ENCODE measurements at places on chromosomes 11 and 22. TPM values are rescaled to one million over a fixed set of nuclear protein-coding genes. Genes with fewer than 3 reads are reported as not detected.

RTN4RL2 gene
- polyA plus RNA-seq = 5.0 TPM

CEND1 gene
- polyA plus RNA-seq = 176 TPM

SYT8 gene
- polyA plus RNA-seq = 0.09 TPM

C11orf97 gene
- 1.4 TPM for polyA plus RNA-seq

PATE2 gene
- 0.82 TPM for polyA plus RNA-seq

FAM111A gene
- 25.3 TPM for polyA plus RNA-seq

FAM227A gene
- 6.5 TPM for polyA plus RNA-seq

CCDC89 gene
- 1.4 TPM for polyA plus RNA-seq

P2RX6 gene
- polyA plus RNA-seq = 3.7 TPM

CRYAB gene
- polyA plus RNA-seq = 122 TPM

CHRDL2 gene
- 2.1 TPM for polyA plus RNA-seq

FJX1 gene
- 51.8 TPM for polyA plus RNA-seq

RAG2 gene
- polyA plus RNA-seq = 0.35 TPM

NFAM1 gene
- polyA plus RNA-seq = 2.2 TPM

INPP5J gene
- polyA plus RNA-seq = 16.4 TPM

All from spinal cord (tissue), 10 donors.